Smooth muscle cell of trachea (primary cell): ENCODE measurements at places on chromosomes 2 and 18. TPM values are rescaled to one million over a fixed set of nuclear protein-coding genes. Genes with fewer than 3 reads are reported as not detected.

The NOL4 gene
- total RNA-seq, result not detected in 2 replicates

The MERTK gene
- total RNA-seq, result 0.29 and 0.99 TPM in 2 replicates

The GALM gene
- 64.7 and 64.8 TPM in 2 replicates for total RNA-seq

The VWC2L gene
- total RNA-seq, result not detected in 2 replicates

The FEV gene
- under 0.01 TPM in 1 of 2 replicates, not detected in the other for total RNA-seq

The MTIF2 gene
- total RNA-seq, result 35.9 and 46.7 TPM in 2 replicates

The KIAA2012 gene
- total RNA-seq, result 0.17 TPM in 1 of 2 replicates, not detected in the other

The C1GALT1C1L gene
- total RNA-seq, result 0.50 and 1.0 TPM in 2 replicates

The NEB gene
- 0.15 and 0.17 TPM in 2 replicates for total RNA-seq

The DNAH6 gene
- total RNA-seq, result 0.17 and 0.58 TPM in 2 replicates

The MYCN gene
- total RNA-seq, result not detected in 2 replicates

The BCL2 gene
- total RNA-seq, result 2.5 and 3.1 TPM in 2 replicates

The ONECUT2 gene
- under 0.01 TPM in 2 replicates for total RNA-seq

The TMEM17 gene
- total RNA-seq, result 2.0 and 2.8 TPM in 2 replicates

The ZNF519 gene
- 3.6 and 4.4 TPM in 2 replicates for total RNA-seq
